CD8-positive, alpha-beta T cell (primary cell): ENCODE measurements at places on chromosomes 2 and 18. TPM values are rescaled to one million over a fixed set of nuclear protein-coding genes. Genes with fewer than 3 reads are reported as not detected.

The UGT1A7 gene
- total RNA-seq = not detected

The AMER3 gene
- total RNA-seq = not detected

The PLEKHH2 gene
- 1.7 TPM for total RNA-seq

The LAMA3 gene
- not detected for total RNA-seq

- DNase-seq = no peak
Observed at GRCh38 chr2:53381271-53381670, 386.3 kb upstream of the CHAC2 start.

DNA sequence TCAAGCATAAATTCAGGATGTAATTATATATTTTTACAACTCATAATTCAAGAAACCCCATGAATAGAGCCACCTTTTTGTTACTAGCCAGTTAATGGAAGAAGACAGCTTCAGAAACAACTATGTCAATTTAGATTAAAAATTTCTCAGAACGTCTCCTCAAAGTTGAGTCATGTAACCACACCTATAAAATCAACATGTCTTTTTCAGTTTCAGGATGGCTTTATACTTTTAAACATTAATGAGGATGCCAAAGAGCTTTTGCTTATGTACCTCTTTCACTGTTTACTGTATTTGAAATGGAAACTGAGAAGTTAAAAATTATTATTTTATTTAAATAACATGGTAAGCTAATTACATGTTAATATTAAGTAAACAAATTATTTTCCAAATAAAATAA, 280.1 kb downstream of the PTH2R start:
- no peak for DNase-seq
